ENCODE measurements at places on chromosomes 1 and 21. TPM values are rescaled to one million over a fixed set of nuclear protein-coding genes. Genes with fewer than 3 reads are reported as not detected.

DNA sequence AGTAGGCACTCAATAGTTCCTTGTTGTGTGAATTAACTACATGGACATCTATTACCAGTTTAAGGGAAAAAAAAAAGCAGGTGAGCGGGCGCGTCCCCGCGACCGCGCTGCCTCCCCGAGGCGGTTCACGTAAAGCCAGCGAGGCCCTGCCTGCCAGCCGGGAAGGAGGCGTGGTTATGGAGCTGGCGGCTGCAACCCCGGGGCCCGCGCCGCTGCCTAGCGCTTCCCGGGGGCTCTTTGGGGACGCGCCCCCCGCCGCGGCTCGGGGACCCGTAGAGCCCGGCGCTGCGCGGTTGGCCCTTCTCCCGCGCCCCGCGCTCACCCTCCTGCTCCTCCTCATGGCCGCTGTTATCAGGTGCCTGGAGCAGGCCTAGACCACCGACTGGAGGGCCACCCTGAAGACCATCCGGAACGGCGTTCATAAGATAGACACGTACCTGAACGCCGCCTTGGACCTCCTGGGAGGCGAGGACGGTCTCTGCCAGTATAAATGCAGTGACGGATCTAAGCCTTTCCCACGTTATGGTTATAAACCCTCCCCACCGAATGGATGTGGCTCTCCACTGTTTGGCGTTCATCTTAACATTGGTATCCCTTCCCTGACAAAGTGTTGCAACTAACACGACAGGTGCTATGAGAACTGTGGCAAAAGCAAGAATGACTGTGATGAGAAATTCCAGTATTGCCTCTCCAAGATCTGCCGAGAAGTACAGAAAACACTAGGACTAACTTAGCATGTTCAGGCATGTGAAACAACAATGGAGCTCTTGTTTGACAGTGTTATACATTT lies 2.6 kb upstream of the CC2D1B start:
- H3K4me3 ChIP-seq, result peak overlapping the region; percentile 51
- H3K4me1 ChIP-seq, result peaks cover 41% of the 10 kb centered on the region
- H3K27ac ChIP-seq, result peak overlapping the region; percentile 27
- H3K36me3 ChIP-seq, result peaks cover 26% of the 10 kb centered on the region
- no peaks in the 10 kb centered on the region for H3K27me3 ChIP-seq
- DNase-seq, result peak; percentile 70

GRCh38 chr1:89918794-89919155 lies 76.1 kb upstream of the ZNF326 start:
- no peaks in the 10 kb centered on the region for H3K27me3 ChIP-seq
- H3K4me3 ChIP-seq, result no peak overlapping the region
- DNase-seq, result no peak
- H3K4me1 ChIP-seq, result no peaks in the 10 kb centered on the region

Gene TMEM53
- 3.5 TPM for total RNA-seq

Gene SYT11
- 15.5 TPM for total RNA-seq

Gene PADI1
- total RNA-seq, result not detected

Gene DPM3
- 50.1 TPM for total RNA-seq

Gene C1orf226
- total RNA-seq, result not detected

Gene ZNF697
- total RNA-seq, result 0.10 TPM

- peaks cover 70% of the 10 kb centered on the region for H3K36me3 ChIP-seq
- H3K4me1 ChIP-seq, result peaks cover 19% of the 10 kb centered on the region
- DNase-seq, result no peak
- no peak overlapping the region for H3K4me3 ChIP-seq
- no peak overlapping the region for H3K27ac ChIP-seq
Measured at GRCh38 chr1:209835782-209836298, 8.1 kb downstream of the UTP25 start.

DNA sequence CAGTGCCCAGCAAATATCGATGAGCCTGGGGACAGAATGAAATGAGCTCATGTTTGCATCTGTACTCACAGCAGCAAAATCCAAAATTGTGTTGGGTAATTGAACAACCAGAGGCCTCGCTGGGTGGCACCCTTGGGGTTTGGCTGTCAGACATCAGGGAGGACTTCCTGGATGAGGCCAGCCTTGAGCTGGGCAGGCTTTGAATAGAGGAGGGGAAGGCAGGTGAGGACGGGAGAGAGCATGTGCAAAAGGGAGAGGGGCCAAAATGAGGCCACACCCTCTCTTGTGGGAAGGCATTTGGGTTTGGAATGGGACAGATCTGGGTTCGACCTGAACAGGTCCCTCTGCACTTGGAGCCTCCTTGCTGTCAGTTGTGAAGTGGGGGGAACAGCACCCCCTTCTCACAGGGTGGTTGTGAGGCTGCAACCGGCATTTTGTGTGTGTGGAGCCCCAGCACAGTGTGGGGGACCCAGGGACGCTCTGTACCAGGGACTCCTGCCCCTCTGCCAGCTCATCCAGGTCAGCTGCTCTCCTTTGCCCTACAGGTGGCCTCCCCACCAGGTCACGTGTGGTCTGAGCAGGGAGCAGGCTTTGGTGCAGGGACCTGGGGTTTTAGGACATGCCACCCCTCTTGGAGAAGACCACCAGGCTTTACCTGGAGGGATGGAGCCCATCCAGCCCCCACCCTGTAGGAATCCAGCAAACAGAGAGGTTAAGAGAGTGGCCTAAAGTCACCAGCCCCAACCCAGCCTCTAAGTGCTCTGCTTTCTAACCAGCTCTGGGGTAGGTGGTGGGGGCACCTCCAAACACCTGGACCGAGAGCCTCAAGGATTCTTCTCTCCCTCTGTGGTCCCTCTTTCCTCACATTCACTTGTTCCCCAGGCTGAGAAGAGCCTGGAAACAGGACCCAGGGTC lies 521.8 kb downstream of the PTPRU start:
- no peaks in the 10 kb centered on the region for H3K36me3 ChIP-seq
- H3K27ac ChIP-seq, result no peak overlapping the region
- DNase-seq, result no peak
- no peaks in the 10 kb centered on the region for H3K27me3 ChIP-seq
- no peaks in the 10 kb centered on the region for H3K4me1 ChIP-seq

DNA sequence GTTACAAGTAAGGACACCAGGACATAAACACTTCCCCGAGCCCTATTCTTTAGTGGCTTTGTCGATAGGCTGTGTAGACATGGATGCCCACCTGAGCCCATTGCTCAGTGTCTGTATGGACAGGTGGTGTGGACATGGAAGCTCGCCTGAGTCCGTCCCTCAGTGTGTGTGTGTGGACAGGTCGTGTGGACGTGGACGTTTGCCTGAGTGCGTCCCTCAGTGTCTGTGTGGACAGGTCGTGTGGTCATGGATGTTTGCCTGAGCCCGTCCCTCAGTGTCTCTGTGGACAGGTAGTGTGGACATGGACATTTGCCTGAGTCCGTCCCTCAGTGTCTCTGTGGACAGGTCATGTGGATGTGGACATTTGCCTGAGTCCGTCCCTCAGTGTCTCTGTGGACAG lies 38.7 kb upstream of the COL6A2 start:
- no peak overlapping the region for H3K4me3 ChIP-seq
- H3K27me3 ChIP-seq, result peaks cover 2% of the 10 kb centered on the region
- peaks cover 13% of the 10 kb centered on the region for H3K4me1 ChIP-seq
- H3K27ac ChIP-seq, result no peak overlapping the region

DNA sequence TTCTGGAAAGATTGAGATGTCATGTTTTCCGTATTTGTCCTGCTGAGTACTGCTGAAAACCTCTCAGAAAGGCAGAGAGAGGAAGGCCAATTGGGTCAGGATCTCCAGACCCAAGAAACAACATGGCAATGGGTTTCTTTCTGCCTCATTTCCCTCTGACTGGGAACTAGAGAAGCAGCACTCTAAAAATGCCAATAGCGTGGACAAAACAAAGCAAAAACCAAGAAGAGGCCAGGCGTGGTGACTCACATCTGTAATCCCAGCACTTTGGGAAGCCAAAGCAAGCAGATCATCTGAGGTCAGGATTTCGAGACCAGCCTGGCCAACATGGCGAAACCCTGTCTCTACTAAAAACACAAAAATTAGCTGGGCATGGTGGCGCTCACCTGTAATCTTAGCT lies 18.3 kb downstream of the TNFRSF9 start:
- no peaks in the 10 kb centered on the region for H3K36me3 ChIP-seq
- H3K4me1 ChIP-seq, result peaks cover 4% of the 10 kb centered on the region
- H3K4me3 ChIP-seq, result no peak overlapping the region

GRCh38 chr21:28516991-28517592 lies 475.6 kb downstream of the LTN1 start:
- no peak overlapping the region for H3K27ac ChIP-seq
- H3K36me3 ChIP-seq, result no peaks in the 10 kb centered on the region
- no peak overlapping the region for H3K4me3 ChIP-seq
- peak; percentile 69 for DNase-seq
- no peaks in the 10 kb centered on the region for H3K4me1 ChIP-seq

Gene GPN2
- total RNA-seq, result 25.9 TPM

- no peak overlapping the region for H3K4me3 ChIP-seq
- H3K4me1 ChIP-seq, result no peaks in the 10 kb centered on the region
- peaks cover 42% of the 10 kb centered on the region for H3K27me3 ChIP-seq
- H3K27ac ChIP-seq, result no peak overlapping the region
- H3K36me3 ChIP-seq, result no peaks in the 10 kb centered on the region
- peak; percentile 20 for DNase-seq
Measured at GRCh38 chr1:171245458-171246064, 2.7 kb upstream of the FMO1 start.

Gene RAB42
- not detected for total RNA-seq

DNA sequence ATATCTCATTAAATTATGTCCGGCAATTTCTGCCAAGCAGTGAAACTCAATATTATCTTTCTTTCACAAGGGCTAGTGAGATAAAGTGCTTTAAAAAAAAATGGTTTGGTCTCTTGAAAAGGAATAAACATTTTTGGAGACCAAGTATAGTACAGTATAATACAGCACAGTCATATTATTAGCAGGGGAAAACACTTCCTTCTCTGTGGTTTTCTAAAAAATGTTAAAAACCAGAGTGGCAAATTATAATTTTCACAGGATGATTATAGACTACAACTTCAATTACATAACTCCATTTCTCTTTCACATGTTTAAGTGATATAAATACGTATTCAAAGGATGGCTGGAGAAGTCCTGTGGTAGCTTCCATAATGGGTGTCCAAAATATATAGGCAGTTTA lies 170.3 kb upstream of the DMRTA2 start:
- no peak overlapping the region for H3K27ac ChIP-seq
- H3K4me1 ChIP-seq, result no peaks in the 10 kb centered on the region
- no peak overlapping the region for H3K4me3 ChIP-seq

GRCh38 chr1:22736501-22737080 lies 26.0 kb downstream of the EPHB2 start:
- H3K27ac ChIP-seq, result no peak overlapping the region
- peaks cover 2% of the 10 kb centered on the region for H3K27me3 ChIP-seq
- no peak overlapping the region for H3K4me3 ChIP-seq
- DNase-seq, result no peak

Gene SYTL1
- 83.5 TPM for total RNA-seq

- H3K27me3 ChIP-seq, result peaks cover 21% of the 10 kb centered on the region
- no peak for DNase-seq
- no peaks in the 10 kb centered on the region for H3K36me3 ChIP-seq
- peaks cover 11% of the 10 kb centered on the region for H3K4me1 ChIP-seq
- H3K27ac ChIP-seq, result no peak overlapping the region
Measured at GRCh38 chr1:228131766-228132165, 8.3 kb upstream of the GUK1 start.

- H3K36me3 ChIP-seq, result peaks cover 6% of the 10 kb centered on the region
- no peak overlapping the region for H3K4me3 ChIP-seq
- no peaks in the 10 kb centered on the region for H3K27me3 ChIP-seq
- H3K4me1 ChIP-seq, result peaks cover 30% of the 10 kb centered on the region
- DNase-seq, result no peak
- H3K27ac ChIP-seq, result no peak overlapping the region
Measured at GRCh38 chr1:168321945-168322344, 41.3 kb downstream of the TBX19 start.

DNA sequence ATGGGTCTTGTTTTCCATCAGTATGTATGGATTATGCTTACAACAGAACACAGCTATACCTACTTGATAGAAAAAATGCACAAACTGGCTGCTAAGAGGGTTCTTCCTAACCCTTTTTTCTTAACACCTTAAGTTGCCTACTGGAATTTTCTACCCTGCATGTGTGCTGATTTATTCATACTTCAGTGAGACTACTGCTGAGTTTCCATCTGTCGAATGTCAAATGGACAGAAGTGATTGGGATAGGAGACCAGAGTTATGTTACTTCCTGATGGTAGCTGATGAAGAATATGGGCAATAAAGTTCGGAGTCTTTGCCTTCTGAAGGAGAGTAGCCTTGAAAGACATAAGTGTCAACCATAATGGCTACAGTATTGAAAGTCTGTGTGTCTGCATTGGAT lies 6.5 kb upstream of the DNM3 start:
- H3K36me3 ChIP-seq, result no peaks in the 10 kb centered on the region
- no peaks in the 10 kb centered on the region for H3K27me3 ChIP-seq
- H3K4me1 ChIP-seq, result no peaks in the 10 kb centered on the region
- no peak overlapping the region for H3K27ac ChIP-seq
- no peak overlapping the region for H3K4me3 ChIP-seq

Gene TRIM58
- 0.69 TPM for total RNA-seq

DNA sequence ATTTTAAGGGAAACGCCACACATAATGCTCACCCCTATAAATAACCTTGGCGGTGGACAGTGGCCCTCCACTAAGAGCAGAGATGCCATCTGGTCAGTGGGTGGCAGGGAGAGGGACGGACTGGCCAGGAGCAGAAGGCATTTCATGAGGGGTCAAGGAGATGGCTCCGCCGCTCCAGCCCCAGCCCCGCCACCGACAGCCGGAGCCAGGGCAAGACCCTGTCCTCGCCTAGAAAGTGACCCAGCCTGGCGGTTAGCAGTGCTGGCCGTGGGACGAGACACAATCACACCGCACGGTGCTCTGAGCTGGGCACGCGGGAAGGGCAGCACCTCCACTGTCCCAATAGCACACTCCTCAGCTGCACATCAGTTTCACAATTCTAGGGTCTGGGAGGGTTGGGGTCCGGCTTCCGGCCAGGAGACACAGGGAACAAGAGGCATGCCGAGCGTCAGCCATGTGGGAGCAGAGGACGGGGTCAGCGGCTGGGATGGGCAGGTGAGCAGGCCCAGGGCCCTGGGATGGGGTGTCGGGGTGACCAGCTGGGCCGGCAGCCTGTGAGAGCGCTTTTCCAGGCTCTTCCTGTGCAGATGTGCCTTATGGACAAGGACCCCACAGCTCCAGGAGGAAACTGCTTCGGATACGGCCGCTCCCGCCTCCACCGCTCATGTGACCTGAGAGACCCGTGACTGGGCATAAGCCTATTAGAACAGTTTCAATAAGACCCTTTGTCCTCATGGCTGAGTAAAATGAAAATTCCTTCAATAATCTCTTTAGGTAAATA lies 5.7 kb downstream of the SLC19A1 start:
- peak overlapping the region; percentile 31 for H3K27ac ChIP-seq
- H3K27me3 ChIP-seq, result no peaks in the 10 kb centered on the region
- no peak for DNase-seq

DNA sequence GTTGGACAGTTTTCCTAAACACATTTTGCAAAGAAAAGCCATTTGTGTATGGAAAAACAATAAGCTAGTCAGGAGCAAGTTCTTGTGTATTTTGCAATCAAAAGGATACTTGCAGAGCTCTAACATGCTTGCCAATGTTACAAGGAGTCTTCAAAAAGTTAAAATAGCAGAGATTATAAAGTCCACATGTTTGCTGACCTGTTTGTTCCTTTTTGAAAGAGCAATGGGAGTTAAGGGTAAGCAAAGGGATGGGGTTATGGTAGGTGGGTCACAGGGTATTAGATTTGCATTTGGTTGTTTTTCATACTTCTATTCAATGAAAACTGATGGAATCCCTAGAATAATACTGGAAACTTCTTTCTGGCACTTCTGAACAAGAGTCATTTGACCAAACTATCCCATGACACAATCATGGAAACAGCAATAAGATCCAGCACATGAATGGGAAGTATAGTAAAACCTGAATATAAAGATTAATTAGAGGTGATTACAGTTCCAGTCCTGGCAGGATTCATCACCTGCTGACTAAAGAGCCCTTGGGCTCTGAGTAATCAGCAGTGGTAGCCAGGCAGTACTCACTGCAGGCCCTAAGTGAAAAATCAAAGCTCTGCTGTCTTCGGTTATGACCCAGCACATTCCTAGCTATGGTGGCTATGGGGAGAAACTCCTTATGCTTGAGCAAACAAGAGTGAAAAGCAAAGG lies 27.1 kb upstream of the ZC3H11B start:
- DNase-seq, result no peak
- no peaks in the 10 kb centered on the region for H3K27me3 ChIP-seq
- no peaks in the 10 kb centered on the region for H3K36me3 ChIP-seq

All from activated CD4-positive, alpha-beta T cell treated with anti-CD3 and anti-CD28 coated beads, Interleukin-2, amount 10 ng/mL, durations not matched to agents 7 days and 5 days (primary cell).